ENCODE measurements at places on chromosomes 5 and 9.

DNA sequence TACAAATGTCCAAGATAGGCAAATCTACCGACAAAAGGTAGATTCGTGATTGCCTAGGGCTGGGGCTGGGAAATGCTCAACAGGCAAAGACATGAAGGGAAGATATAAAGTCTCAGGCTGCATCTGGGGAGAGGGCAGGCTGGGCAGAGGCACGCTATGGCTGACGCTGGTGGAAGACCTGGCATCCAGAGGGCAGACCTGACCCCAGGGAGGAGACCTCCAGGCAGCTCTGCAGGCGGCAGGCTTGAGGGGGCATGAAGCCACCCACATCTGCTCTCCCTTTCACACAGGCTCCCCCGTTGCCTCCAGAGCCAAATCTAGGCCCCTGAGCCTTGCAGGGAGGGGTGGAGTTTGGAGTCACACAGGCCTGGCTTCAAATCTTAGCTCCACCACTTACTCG lies 145.5 kb downstream of the PAX5 start:
- no peak for DNase-seq

- DNase-seq: no peak
Measured at GRCh38 chr9:120904061-120904977, 22.3 kb downstream of the TRAF1 start.

DNA sequence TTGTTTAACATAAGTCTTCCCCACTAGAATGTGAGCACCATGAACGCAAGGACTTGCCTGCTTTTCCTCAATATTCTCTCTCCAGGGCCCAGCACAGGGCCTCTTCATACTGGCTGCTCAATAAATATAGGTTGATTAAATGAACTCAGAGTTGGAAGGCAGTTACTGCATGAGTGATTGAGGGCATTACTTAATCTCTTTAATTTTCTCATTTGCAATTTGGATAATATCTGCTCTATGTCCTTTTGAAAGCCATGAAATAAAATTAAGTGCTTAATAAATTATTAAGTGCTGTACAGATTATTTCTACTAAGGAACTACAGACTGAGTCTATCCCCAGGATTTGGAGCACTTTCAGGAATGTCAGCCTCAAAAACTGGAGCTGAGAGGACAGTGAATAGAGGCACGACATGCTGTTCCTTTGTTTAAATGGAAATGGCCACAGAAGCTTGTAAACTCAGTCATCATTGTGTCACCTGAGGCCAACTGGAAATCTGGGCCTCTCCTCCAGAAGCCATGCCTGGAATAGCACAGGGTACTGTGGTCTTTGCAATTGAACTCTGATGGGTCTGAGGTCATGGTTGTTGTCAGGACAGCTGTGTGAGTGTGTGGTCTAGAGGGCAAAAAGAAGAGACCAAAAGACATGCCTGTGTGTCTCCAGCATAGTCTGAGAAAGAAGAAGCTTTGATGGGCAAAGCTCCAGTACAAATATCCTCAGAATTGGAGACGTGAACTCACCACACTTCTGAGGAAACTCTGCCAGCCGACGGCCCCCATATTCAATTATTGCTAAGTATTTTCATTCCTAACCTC lies 86.1 kb downstream of the SH3TC2 start:
- DNase-seq: no peak

- peak; percentile 1 for DNase-seq
Measured at GRCh38 chr9:80995759-80996158, 693.6 kb downstream of the TLE1 start.
